ENCODE measurements at places on chromosomes 6 and 20. TPM values are rescaled to one million over a fixed set of nuclear protein-coding genes. Genes with fewer than 3 reads are reported as not detected.

Gene RSPO4
- 0.13 TPM for total RNA-seq

Gene KCNQ5
- total RNA-seq = 0.50 TPM

Gene E2F3
- total RNA-seq = 11.0 TPM

Gene RBPJL
- total RNA-seq = not detected

Gene HLA-DOA
- 21.6 TPM for total RNA-seq

Gene C6orf52
- total RNA-seq = 1.5 TPM

Gene NUS1
- 35.8 TPM for total RNA-seq

Data from kidney (tissue), 22 donors.